Activated CD4-positive, alpha-beta T cell treated with anti-CD3 and anti-CD28 coated beads, Interleukin-2, amount 50 U/mL, for 1 hour (primary cell): ENCODE measurements at places on chromosomes 1 and 21.
A peak's percentile ranks its signal among the peaks of the same experiment; 100 is the strongest.

GRCh38 chr1:78237364-78237916, 191.7 kb downstream of the GIPC2 start:
- DNase-seq: no peak

DNA sequence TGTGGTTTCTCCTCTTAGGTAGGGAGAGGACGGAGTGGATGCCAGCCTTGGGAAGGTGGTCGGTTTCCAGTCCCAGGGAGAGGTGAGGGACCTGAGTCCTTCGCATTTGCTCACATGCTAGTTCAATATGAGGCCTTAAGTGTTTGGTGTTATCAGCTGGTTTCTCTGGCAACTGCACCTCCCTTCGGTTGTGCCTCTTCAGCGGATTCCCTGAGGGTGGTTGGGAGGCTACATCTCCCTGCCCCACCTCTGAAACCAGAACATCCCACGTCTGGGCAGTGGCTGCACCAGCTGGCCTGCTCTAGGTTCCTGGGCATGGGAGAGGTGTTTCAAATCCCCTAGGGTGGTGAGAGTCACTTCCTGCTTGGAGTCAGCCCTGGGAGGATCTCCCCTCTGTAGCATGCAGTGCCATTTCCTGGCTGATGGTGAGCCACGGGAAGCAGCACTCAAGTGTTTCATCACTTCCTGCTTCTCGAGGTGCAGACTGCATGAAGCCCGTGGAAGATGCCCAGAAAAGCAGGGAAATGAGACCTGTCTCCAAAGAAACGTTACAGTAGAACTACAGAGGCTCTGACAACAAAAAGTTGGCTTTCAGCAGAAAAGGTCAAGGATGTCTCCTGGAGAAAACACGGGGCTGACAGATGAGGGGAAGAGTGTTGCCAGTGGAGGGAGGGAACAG, 4.5 kb downstream of the TMEM125 start:
- DNase-seq: peak; percentile 12

DNA sequence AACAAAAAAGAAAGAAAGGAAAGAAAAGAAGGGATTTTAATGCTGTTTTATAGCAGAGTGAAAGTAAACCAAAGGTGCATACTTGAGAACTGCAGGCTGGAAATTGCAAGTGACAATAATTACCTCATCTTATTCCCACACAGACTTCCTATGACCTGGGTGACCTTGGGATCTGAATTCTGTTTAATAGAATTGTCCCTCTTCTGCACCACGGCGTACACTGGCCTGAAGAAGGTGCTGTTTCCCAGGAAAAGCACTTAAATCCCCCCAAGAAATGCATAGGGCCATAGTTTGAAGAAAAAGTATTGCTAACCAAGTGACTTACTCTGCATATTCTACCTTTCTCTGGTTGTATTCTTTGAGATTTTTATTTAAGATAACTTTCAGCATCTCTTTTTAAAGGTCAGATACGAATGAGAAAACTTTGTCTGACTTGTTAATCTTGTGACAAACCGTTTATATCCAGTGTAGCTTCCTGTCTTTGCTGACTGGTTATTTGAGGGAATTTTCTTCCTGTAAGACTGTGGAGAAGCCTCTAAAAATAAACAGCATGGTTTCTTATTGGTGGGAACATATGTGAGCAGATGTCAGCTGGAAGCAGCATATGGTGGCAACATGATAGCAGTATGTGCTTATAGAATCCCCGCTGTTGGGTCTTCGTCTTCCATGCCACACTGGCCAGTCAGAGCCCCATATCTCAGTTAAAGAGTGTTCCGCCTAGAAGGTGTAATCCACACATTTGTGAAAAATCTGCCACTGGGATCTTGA, 16.3 kb downstream of the TGFB2 start:
- no peak for DNase-seq

GRCh38 chr1:95304803-95305202, 70.8 kb downstream of the RWDD3 start:
- DNase-seq: no peak

DNA sequence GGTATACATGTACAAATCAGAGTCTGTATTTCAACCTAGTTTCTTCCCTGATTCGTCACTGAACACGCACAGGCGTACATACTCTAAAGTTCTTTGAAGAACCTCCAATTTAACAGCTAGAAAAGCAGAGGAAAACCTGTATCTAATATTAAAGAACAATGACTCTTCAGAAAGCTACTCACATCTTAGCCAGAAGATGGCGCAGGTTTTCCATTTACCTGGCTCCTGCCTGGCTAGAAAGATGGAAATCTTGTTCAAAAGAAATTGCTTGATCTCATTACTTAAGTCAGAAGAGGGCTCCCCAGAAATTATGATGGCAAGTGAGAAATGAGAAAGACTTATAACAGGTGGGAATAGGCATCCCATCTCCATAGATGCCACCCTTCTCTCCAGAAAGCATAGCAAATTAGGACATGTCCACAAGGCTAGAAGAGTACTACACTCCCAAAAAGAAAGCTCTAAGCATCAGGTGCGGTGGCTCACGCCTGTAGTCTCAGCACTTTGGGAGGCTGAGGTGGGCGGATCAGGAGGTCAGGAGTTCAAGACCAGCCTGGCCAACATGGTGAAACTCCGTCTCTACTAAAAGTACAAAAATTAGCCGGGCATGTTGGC, 19.0 kb upstream of the L1TD1 start:
- peak; percentile 24 for DNase-seq
